ENCODE measurements at places on chromosomes 12 and 14.

DNA sequence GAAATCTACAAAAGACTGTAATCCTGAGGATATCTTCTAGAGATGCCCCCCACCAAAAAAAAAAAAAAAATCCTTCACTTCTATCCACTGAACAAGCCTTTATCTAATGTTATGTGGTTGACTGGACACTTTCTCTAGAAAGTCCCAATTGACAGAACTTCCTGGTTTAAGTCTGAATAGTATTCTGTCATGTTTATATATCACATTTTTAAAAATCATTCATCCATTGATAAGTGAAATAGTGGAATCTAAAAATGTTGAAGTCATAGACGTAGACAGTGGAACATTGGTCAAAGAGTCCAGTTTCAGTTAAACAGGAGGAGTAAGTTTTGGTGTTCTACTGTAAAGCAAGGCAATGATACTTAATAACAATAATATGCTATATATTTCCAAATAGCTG is 297.0 kb downstream of the SSPN start:
- no peak for DNase-seq

GRCh38 chr12:2548081-2548480 is 246.7 kb upstream of the FKBP4 start:
- DNase-seq, result no peak

GRCh38 chr12:3230758-3231375 is 153.7 kb downstream of the TSPAN9 start:
- no peak for DNase-seq

GRCh38 chr12:54603872-54604271 is 15.4 kb upstream of the PPP1R1A start:
- DNase-seq, result no peak

- DNase-seq, result no peak
These were observed 311.6 kb upstream of the DIO3 start for GRCh38 chr14:101249676-101250036.

- no peak for DNase-seq
These were observed 39.9 kb downstream of the FZD10 start for GRCh38 chr12:130202201-130202600.

- DNase-seq, result no peak
These were observed 14.4 kb downstream of the TSPAN9 start for GRCh38 chr12:3091382-3092241.

- no peak for DNase-seq
These were observed 140.2 kb downstream of the BCL11B start for GRCh38 chr14:99131632-99132271.

- no peak for DNase-seq
These were observed 6.0 kb downstream of the MMAB start for GRCh38 chr12:109567296-109567695.

- no peak for DNase-seq
These were observed 5.9 kb upstream of the PKP2 start for GRCh38 chr12:32902287-32902997.

DNA sequence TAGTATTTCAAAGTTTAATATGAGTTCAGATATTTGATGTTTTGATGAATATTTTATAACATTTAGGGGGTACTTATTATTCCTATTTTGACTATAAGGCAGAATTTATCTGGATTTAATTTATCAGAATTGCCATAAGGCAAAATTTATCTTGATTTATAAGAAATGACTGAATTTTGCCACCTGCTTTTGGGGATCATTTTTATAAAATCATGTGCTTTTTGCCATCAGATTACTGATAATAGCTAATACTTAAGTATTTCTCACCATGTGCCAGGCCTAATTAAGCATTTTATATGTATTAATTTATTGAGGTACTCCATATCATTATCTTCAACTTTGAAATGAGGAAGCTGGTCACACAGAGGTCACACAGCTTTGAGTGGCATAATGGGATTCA is 423.7 kb downstream of the PRKD1 start:
- DNase-seq, result no peak

GRCh38 chr14:71721791-71722190 is 210.4 kb upstream of the RGS6 start:
- no peak for DNase-seq

GRCh38 chr14:33369972-33370371 is 431.3 kb downstream of the NPAS3 start:
- no peak for DNase-seq

DNA sequence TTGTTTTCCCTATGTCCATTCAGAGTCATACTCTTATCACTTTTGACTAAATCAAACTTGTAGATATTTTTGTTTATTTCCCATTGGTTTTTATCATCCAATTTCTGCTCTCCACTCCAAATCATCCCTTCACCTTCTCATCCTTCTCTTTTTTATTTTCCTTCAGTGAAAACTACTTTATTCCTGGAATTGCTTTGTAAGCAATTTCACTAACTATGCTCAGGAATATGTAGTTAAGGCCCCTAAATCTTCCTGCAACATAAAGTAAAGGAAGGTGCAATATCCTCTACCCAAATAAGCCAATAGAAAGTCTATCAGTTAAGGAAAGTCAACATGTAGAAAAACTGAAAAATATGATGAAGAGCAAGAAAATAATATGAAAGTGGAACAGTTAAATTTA is 308.4 kb downstream of the SEC23A start:
- no peak for DNase-seq

GRCh38 chr14:105856676-105857219 is 330.4 kb downstream of the TMEM121 start:
- no peak for DNase-seq

- no peak for DNase-seq
These were observed 1.5 kb upstream of the TSPAN8 start for GRCh38 chr12:71159264-71159663.

GRCh38 chr12:49825360-49825970 is 2.7 kb downstream of the NCKAP5L start:
- no peak for DNase-seq

DNA sequence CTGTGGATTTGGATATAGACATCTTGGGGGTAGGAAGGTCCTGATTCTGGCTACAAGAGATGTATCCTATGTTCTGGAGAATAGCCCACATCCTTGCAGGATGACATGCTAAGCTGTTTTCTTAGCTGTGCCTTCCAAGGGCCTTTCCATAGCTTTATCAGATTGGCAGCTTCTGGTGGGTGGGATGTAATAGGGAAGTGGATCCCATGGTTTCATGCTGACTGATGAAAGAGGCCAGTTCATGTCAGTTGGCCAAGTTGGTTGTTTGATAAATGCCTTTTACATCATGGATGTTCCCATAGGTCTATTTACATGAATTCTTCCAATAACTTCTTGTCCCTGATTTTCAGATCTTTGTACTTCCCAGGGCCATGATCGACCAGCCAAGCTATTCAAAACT is 169.1 kb upstream of the RMST start:
- DNase-seq, result no peak

GRCh38 chr12:20410734-20411133 is 42.4 kb downstream of the PDE3A start:
- DNase-seq, result no peak

- no peak for DNase-seq
These were observed 348.1 kb upstream of the RPL10L start for GRCh38 chr14:46999661-47000060.

GRCh38 chr14:23159532-23159931 is 23.9 kb downstream of the SLC7A8 start:
- no peak for DNase-seq

DNA sequence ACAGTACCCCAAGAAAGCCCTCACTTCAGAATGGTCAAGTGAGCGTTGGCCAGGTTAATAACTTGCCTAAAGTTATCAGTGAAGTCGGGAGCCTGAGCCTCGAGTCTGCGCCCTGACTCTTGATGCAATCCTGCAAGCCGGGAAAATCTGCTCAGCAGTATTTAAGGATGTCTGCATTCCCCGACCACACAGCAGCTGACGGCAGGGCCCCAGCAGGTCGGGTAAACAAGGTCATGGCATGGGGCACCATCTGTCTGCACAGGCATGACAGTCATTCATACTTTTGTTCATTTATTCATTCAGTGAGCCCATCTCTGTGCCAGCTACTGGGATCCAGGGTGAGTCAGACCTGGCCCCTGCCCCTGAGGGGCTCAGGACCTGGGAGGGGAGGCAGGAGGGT is 11.1 kb downstream of the ABCB9 start:
- DNase-seq, result no peak

DNA sequence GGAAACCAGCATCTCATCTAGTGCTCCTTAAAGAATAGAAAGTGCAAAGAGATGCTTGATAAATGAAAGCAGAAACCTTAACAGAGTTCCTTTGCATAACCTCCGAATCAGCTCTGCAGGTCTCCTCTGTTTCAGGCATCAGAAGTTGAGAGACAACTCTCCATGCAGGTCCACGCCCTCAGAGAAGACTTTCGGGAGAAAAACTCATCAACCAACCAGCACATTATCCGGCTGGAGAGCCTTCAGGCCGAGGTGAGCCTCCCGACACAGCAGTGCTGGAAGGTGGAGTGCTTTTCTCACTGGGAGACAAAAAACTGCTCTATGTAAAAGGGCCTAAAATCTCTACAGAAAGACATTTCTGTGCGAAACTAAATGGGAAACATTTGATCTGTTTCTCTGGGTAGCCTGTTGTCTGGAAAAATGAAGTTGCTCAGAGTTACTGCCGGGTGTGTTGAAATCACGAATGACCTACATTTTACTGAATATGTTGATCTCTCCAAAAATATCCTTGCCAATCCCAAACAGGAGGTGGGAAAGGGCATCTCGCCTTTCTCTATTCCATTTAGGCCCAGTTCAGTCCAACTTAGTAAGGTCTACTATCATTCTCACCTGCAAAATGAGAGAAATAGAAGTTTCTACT is 54.9 kb downstream of the RAB35 start:
- DNase-seq, result no peak

GRCh38 chr14:103923863-103924262 is 4.4 kb upstream of the TDRD9 start:
- no peak for DNase-seq

DNA sequence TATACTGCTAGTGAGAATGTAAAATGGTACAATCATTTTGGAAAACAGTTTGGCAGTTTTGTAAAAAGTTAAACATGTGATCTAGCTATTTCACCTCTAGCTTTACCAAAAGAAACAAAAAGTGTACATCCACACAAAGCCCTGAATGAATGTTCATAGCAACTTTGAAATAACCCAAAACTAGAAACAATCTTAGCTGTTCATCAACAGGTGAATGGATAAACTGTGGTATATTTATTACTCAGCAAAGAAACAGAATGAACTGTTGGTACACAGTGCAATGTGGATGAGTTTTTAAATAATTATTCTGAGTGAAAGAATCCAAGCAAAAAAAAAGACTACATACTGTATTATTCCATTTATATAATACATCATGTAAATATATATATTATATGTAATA is 36.3 kb downstream of the TPCN1 start:
- no peak for DNase-seq

All from activated CD8-positive, alpha-beta T cell treated with anti-CD3 and anti-CD28 coated beads for 36 hours (primary cell).